ENCODE measurements at places on chromosomes 7 and 10. TPM values are rescaled to one million over a fixed set of nuclear protein-coding genes. Genes with fewer than 3 reads are reported as not detected.

The NEBL gene
- 3.2 TPM for total RNA-seq

The STN1 gene
- total RNA-seq = 30.1 TPM

The SORBS1 gene
- total RNA-seq = 1.1 TPM

The OR9A4 gene
- total RNA-seq = not detected

The TBXAS1 gene
- total RNA-seq = 2.9 TPM

All from vein endothelial cell (primary cell).